ENCODE measurements at places on chromosomes 5 and 9. TPM values are rescaled to one million over a fixed set of nuclear protein-coding genes. Genes with fewer than 3 reads are reported as not detected.

PCDHB4 gene
- 2.5 TPM for total RNA-seq

WWC1 gene
- 27.6 TPM for total RNA-seq

RPS14 gene
- total RNA-seq, result 2,589 TPM

INPP5E gene
- 6.0 TPM for total RNA-seq

ACTBL2 gene
- 0.16 TPM for total RNA-seq

OCLN gene
- 140 TPM for total RNA-seq

- no peaks in the 10 kb centered on the region for H3K36me3 ChIP-seq
- H3K27me3 ChIP-seq, result no peaks in the 10 kb centered on the region
- no peaks in the 10 kb centered on the region for H3K4me1 ChIP-seq
- no peak overlapping the region for H3K27ac ChIP-seq
- no peak overlapping the region for H3K4me3 ChIP-seq
- DNase-seq, result no peak
Observed at GRCh38 chr9:17272536-17272935, 137.7 kb downstream of the CNTLN start.

- no peak for DNase-seq
- no peaks in the 10 kb centered on the region for H3K36me3 ChIP-seq
- no peak overlapping the region for H3K4me3 ChIP-seq
- H3K27ac ChIP-seq, result no peak overlapping the region
Observed at GRCh38 chr5:14884062-14884612, 12.6 kb upstream of the ANKH start.

DNA sequence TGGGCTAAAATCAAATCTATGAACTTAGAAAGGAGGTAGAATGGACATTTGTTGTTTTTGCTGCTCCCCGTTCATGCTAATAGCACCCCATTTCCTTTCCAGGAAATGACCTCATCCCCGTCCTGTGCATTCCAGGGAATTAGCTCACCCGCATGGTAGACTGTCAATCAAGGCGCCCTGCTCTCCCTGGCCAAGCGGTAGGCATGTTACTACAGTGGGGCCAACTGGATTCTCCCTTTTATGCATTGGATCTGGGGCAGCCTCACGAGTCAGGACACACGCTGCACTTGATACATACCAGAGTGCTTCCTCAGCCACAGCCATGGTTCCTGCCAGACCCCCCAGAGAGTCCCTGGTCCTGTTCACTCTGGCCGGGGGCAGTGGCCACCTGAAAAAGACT lies 111.0 kb upstream of the PTCH1 start:
- DNase-seq, result no peak
- no peaks in the 10 kb centered on the region for H3K36me3 ChIP-seq
- no peak overlapping the region for H3K27ac ChIP-seq
- H3K4me1 ChIP-seq, result peaks cover 3% of the 10 kb centered on the region
- no peaks in the 10 kb centered on the region for H3K27me3 ChIP-seq

- H3K4me3 ChIP-seq, result no peak overlapping the region
- H3K36me3 ChIP-seq, result no peaks in the 10 kb centered on the region
- DNase-seq, result peak; percentile 20
- H3K27ac ChIP-seq, result no peak overlapping the region
- H3K4me1 ChIP-seq, result no peaks in the 10 kb centered on the region
- H3K27me3 ChIP-seq, result no peaks in the 10 kb centered on the region
Observed at GRCh38 chr9:109730228-109730627, 49.8 kb upstream of the PALM2AKAP2 start.

DNA sequence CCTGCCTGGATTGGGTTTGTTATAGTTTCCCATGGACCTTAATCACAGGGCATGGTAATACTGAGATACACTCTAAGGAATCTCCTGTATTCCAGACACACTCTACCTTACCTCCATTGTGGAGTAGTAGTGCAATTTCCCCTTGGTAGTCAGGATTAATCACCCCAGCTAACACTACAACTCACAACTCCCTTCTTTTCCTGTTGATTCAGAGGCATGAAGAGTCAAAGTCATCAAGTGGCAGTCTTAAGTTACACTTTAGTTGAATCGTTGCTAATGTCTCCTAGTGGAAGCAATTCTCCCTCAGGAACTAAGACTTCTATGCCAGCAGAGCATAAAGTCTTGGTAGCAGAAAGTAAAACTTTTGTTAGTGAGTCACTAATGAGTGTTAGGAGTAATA lies 122.7 kb upstream of the APC start:
- no peaks in the 10 kb centered on the region for H3K4me1 ChIP-seq
- no peaks in the 10 kb centered on the region for H3K27me3 ChIP-seq
- no peaks in the 10 kb centered on the region for H3K36me3 ChIP-seq
- no peak overlapping the region for H3K4me3 ChIP-seq

DNA sequence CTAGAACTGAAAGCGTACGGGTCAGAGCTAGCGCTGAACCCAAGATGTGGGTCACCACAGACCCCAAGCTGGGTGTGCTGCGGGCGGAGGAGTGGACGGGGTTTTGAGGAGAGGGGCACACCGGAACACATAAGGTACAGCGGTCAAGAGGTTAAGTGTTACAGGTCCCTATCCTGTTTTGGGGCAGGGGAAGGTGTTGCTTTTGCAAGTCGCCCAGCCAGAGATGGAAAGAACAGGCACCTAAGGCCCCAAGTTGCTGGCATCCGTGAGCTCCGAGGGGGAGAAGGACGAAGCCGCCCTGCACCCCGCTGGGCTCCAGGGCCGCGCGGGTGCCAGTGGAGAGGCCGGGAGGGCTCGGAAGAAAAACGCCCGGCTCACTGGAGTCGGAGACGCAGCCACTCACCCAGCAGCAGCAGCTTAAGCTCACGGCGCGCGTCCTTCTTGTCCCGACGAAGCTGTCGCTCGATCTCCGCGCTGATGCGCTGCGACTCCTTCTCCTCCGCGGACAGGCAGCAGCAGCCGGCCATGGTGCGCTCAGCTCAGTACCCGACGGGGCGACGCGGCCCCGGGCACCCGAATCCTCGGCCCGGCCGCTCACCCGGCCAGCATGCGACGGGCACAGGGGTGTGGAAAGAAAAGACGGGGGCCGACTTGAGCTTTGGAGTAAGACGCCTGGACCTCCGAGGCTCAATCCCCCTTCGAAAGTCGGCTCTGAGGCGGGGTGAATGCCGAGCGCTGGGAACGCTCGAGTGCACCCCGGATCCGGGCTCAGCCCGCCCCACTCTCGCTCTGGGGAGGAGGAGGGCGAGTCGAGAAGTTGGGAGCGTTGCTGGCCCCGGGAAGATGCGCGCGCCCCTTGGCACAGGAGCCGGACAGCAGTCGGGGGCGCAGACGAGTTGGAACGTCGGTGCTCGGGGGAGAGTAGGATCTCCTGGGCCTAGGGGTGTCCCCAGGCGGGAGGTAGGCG lies 572 bp downstream of the GNA14 start:
- H3K4me1 ChIP-seq, result peaks cover 3% of the 10 kb centered on the region
- no peaks in the 10 kb centered on the region for H3K36me3 ChIP-seq
- peak; percentile 35 for DNase-seq
- no peak overlapping the region for H3K27ac ChIP-seq
- H3K27me3 ChIP-seq, result peaks cover 37% of the 10 kb centered on the region

DNA sequence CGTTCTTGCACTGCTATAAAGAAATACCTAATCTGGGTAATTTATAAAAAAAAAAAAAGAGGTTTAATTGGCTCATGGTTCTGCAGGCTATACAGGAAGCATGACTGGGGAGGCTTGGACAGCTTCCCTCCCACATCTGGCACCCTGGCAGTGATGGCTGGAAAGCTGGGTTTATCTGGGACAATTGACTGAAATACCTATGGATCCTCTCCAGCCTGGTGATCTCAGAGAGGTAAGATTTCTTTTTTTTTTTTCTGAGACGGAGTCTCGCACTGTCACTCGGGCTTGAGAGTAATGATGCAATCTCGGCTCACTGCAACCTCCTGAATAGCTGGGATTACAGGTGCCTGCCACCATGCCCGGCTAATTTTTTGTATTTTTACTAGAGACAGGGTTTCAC lies 22.7 kb upstream of the UGCG start:
- no peak overlapping the region for H3K27ac ChIP-seq
- H3K4me1 ChIP-seq, result peaks cover 6% of the 10 kb centered on the region
- no peak overlapping the region for H3K4me3 ChIP-seq
- no peak for DNase-seq
- no peaks in the 10 kb centered on the region for H3K36me3 ChIP-seq
- H3K27me3 ChIP-seq, result no peaks in the 10 kb centered on the region

- H3K36me3 ChIP-seq, result no peaks in the 10 kb centered on the region
- H3K27ac ChIP-seq, result no peak overlapping the region
- no peaks in the 10 kb centered on the region for H3K4me1 ChIP-seq
Observed at GRCh38 chr5:144230806-144231205, 60.1 kb downstream of the KCTD16 start.

- H3K36me3 ChIP-seq, result no peaks in the 10 kb centered on the region
- DNase-seq, result peak; percentile 51
- H3K4me1 ChIP-seq, result peaks cover 5% of the 10 kb centered on the region
- no peak overlapping the region for H3K27ac ChIP-seq
- no peak overlapping the region for H3K4me3 ChIP-seq
Observed at GRCh38 chr5:67156976-67157583, 39.5 kb downstream of the CD180 start.

DNA sequence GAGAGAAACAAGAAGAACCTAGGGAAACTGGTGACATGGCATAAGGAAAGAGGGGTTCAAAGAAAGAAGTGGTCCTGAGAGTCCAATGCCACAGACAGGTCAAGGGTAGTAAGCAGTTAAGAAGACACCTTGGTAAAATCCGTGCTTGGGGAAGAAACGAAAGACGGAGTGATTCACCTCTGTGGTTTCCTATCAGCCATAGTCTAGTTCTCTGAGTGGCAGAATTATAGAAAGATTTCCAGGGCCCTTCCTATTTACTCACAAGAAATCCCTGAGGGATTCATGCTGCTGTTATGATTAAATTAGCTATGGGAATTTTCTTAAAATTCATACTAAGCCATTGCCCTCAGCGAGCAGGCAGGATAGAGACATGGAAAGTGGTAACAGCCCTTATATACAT lies 31.7 kb downstream of the IL33 start:
- no peak overlapping the region for H3K27ac ChIP-seq
- H3K4me3 ChIP-seq, result no peak overlapping the region
- no peak for DNase-seq
- H3K36me3 ChIP-seq, result no peaks in the 10 kb centered on the region

DNA sequence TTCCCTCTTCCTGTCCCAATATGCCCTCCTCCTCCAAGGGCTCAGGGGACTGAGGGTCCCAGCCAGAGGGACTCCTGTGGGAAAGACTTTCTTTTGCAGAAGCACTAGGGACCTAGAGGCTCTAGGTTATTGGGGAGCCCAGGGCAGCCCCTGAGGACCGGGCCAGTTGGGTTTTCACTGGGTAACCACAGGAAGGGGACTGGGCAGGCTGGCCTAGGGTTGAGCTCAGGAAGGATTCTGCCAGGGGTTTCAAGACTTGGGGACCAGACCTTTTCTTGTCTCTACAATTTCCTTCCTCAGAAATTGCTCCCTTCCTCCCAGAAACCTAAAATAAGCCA lies 24.4 kb upstream of the HMCN2 start:
- no peaks in the 10 kb centered on the region for H3K4me1 ChIP-seq
- H3K4me3 ChIP-seq, result no peak overlapping the region
- H3K27me3 ChIP-seq, result no peaks in the 10 kb centered on the region
- no peak overlapping the region for H3K27ac ChIP-seq
- DNase-seq, result no peak
- H3K36me3 ChIP-seq, result no peaks in the 10 kb centered on the region
